ENCODE measurements at places on chromosomes 12 and 14.

DNA sequence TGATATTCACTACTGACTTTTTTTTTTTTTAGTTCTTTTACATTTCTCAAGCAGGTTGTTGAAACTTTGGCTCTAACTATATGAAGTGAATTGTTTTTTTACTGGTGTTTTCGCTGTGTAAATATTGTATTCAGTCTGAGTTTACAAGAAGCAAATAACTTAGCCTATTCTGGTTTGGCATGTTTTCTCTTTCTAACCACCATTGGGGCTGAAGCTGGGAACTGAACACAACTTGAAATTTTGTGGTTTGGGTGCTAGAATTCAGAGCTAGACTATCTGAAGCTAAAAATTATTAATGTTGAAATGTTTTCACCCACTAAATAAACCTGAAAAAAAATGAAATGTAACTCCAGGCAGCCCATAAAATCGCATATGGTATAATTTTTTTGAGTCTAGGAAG is 37.2 kb downstream of the RAD51B start:
- DNase-seq: no peak

- DNase-seq: no peak
These were observed 31.9 kb upstream of the OSBPL8 start for GRCh38 chr12:76591476-76591875.

- DNase-seq: no peak
These were observed 150.4 kb downstream of the PPM1H start for GRCh38 chr12:62784576-62784975.

GRCh38 chr14:105526776-105527380 is 495 bp downstream of the TMEM121 start:
- DNase-seq: no peak

- DNase-seq: no peak
These were observed 3.4 kb downstream of the SSH1 start for GRCh38 chr12:108853981-108854446.

DNA sequence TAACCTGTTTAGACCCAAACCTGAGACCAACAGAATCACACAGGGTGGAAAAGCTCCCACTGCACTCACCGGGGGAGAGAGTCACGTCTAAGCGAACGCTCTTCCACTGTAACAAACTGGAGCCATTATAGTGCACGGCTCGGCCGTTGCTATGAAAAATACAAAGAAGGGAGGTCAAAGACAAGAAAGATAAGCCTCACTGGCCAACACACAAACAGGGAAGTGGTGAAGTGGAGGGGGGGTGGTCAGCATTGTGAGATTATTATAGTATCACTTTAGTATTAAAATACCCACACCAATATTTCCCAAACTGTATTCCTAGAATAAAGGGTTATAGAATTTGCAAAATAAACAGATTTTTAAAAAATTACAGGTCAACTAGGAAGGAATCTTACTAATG is 90.9 kb downstream of the TRAFD1 start:
- DNase-seq: no peak

- no peak for DNase-seq
These were observed 541.9 kb upstream of the TBX3 start for GRCh38 chr12:115225845-115226244.

DNA sequence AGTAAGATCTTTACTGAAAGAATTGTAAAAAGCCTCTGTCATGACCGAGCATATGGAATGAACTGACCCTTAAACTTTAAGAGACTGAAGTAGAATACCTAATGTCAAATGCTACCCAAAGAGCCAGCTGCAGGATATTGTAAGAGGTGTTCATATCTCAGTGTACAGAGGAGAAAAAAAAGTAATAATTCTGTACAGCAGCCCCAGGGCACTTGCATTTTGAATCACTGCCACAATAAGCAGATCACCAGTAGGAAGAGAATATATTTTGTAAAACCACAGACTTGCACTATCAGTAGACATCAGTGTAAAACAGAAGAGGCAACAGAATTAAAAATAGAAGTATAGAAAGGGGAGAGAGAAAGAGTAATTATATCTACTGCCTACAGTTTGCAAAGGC is 162.6 kb downstream of the PPFIA2 start:
- no peak for DNase-seq

DNA sequence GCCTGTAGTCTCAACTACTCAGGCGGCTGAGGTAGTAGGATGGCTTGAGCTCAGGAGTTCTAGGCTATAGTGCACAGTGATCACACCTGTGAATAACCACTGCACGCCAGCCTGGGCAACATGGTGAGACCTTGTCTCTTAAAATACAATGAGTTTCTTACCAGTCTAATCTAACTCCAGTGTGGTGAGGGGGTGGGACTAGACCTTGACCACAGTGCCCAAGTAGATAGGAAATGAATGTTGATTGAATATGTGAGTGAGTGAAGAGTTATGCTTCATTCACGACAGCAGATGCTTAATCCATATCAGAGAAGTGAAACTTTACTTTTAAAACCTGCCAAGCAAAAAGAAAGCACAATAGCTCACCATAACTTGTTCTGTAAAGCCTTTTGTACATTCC is 11.2 kb upstream of the AK7 start:
- DNase-seq: no peak

- no peak for DNase-seq
These were observed 35.7 kb downstream of the HIGD1C start for GRCh38 chr12:50988051-50988450.

GRCh38 chr12:49970658-49971057 is 2.1 kb upstream of the AQP6 start:
- DNase-seq: no peak

DNA sequence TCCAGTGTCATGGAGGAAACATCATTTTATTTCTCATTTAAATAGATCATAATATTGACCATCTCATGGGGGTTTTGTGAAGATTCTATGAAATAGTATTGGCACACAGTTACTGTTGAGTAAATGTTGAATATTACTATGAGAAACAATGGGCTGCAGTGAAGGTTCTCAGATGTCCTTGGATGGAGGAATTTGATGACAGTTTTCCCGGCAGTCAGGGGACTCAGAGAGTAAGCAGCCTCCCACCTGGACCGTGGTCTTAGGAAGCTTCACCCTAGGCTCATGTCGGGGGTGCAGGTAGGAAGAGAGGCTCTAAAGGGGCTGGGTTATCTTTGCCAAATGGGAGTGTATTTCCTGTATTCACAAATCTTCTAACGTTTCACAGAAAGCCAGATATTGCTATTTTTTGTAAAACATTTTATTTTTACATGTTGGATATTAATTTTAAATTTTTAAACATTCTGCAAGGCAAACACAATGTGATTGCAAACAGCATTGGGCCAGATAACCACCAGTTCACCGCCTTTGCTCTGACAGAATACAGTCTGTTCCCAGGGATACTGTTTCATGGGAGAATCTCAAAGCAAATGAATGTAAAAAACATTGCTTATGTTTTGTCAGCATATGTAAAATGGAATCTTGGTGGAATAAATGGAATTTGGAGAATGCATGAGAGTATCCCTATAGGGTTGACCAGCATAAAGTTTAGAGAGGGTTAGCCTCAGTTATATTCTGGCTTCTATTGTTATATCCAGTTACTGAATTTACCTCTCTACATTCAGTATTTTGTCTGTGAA is 380.8 kb upstream of the TMEM132C start:
- no peak for DNase-seq

- no peak for DNase-seq
These were observed 55.8 kb downstream of the CCDC85C start for GRCh38 chr14:99548255-99548654.

- no peak for DNase-seq
These were observed 29.7 kb downstream of the RAD9B start for GRCh38 chr12:110531741-110532333.
